ENCODE measurements at places on chromosomes 16 and 17. TPM values are rescaled to one million over a fixed set of nuclear protein-coding genes. Genes with fewer than 3 reads are reported as not detected.

Gene GAS2L2
- not detected for total RNA-seq

Gene C17orf107
- 6.1 TPM for total RNA-seq

Gene TMIGD1
- not detected for total RNA-seq

Gene SPATA32
- total RNA-seq = not detected

Gene SLC47A1
- total RNA-seq = 0.14 TPM

Gene RNF222
- total RNA-seq = not detected

Gene TEKT3
- not detected for total RNA-seq

Gene LPO
- 0.22 TPM for total RNA-seq

Gene DLX3
- not detected for total RNA-seq

Gene CCDC57
- total RNA-seq = 28.9 TPM

All from placental pericyte (primary cell).